Jurkat, Clone E6-1 (cell line): ENCODE measurements at places on chromosomes 6 and 20.

- DNase-seq, result no peak
These were observed 17.7 kb upstream of the MTG2 start for GRCh38 chr20:62164879-62165761.

DNA sequence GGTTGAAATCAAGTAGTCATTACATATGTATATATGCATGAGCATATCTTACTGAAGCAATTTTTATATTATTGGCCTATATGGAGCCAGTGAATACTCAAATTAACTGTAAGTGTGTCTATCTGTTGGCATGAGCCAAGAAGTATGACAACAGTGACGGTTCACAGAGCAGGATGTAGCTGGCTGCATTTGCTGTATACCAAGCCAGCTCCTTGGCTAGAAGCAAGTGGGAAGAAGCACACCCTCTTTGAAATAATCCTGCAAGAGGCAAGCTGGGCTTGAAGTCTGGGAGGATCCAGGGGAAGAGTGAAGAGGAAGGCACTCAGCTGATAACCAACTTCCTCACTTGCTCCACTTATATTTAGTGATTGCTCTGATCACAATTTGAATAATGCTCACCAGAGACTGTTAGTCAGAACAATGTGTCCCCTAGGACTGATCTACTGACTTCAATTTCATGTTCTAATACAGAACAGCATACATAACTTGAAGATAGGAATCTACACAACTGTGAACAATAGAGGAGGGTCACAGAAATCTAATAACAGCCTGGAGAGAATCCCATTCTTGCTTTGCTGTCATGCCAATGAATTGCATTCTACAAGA lies 497.3 kb downstream of the PRKN start:
- DNase-seq, result no peak

DNA sequence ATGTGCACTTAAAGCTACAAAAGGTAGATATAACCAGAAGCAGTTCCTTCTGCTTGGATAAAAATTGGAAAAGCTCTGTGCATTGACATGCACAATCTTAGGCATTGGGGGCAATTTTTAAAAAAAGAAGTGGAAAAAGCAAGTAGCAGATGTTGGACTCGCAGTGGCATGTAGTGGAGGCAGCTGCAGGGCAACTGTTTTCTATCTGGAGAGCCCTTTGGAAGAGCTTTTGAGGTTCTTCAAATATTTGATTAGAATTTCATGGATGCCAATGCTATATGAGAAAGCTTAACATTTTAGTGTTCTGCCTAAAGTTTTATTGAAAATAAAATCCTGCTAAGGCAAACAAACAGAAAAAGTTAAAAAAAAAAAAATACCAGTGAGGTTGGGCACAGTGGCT lies 388.3 kb upstream of the RNF217 start:
- DNase-seq, result no peak

DNA sequence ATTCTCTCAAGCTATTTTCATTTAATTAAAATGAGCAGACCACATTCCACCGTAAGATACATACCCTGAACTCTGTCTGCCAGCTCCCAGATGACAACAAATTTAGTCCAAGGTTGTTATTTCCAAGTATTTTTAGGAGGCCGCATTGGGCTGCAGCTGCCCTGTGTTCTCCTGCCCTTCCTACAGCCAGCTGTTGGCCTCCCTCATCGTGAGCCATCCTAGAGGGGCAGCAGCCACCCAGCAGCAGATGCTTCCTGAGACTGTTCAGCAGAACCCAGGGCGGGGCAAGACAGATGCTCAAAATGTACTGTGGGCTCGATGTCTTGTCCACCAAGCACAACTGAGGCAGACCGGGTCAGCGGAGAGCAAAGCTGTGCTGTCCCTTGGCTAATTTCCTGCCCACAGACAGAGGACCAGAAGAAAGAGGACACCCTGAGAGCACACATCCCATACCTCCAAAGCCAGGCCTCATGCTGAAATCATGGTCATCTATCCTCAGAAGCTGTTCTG lies 16.4 kb downstream of the GABRR1 start:
- no peak for DNase-seq

DNA sequence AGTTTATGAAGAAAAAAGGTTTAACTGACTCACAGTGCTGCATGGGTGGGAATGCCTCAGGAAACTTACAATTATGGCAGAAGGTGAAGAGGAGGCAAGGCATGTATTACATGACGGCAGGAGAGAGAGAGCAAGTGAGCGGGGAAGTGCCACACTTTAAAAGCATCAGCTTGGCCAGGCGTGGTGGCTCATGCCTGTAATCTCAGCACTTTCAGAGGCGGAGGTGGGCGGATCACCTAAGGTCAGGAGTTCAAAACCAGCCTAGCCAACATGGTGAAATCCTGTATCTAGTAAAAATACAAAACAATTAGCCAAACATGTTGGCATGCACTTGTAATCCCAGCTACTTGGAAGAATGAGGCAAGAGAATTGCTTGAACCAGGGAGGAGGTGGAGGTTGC lies 213.3 kb upstream of the THEMIS start:
- DNase-seq, result no peak

GRCh38 chr20:13267231-13267630 lies 46.2 kb downstream of the ISM1 start:
- no peak for DNase-seq

DNA sequence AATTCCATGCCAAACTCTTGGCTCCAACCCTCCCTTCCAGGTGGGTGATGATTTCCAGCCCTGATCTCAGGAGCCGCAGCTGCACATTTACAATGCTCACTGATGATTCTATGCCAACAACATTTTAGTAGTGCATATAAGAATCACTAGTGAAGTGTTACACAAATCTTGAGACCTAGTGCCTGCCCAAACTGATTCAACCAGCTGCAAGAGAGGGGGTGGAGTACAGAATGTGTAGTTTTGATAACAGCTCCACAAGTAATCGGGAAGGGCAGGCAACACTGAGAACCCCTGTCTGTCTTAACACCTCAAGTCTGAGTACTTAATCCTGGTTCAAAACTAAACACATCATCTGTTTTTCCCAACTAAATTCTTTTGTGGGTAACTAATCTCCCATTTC lies 91.7 kb downstream of the PRDM1 start:
- DNase-seq, result no peak

DNA sequence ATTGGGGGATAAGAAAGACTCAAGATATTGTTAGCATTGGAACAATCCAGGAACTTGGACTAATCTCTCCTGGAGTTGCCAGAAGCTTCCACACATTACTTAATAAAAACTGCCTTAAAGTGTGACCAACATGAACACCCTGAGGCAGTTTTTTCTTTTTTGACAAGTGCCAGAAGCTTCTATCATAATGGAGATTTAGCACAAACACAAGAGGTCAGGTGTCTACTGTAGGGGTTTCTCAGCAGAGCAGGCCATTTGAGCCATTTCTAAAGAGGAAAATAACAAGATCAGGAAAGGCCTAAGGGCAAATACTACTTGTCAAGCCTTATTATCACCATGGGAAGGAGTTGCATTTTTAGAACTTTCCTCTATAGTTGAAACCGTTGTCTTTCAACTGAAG lies 361.5 kb downstream of the EPM2A start:
- DNase-seq, result no peak

DNA sequence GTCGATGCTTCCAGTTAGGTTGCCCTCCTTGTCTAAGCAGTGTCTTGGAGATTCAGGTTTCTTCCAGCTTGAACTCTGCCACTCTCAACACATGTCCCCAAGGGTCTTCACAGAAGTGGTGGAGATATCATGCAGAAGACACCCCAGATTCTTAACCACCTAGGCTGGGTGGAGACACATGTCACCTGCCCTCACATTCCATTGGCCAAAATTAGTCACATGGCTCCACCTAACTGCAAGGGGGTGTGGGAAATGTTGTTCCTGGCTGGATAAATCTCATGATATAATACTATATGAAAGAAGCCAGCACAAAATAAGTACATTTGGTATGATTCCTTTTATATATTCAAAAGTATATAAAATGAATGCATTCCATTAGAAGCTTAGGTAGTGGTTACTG lies 52.9 kb upstream of the SNRPB2 start:
- no peak for DNase-seq

GRCh38 chr20:32466739-32467505 lies 108.8 kb downstream of the ASXL1 start:
- DNase-seq, result no peak

DNA sequence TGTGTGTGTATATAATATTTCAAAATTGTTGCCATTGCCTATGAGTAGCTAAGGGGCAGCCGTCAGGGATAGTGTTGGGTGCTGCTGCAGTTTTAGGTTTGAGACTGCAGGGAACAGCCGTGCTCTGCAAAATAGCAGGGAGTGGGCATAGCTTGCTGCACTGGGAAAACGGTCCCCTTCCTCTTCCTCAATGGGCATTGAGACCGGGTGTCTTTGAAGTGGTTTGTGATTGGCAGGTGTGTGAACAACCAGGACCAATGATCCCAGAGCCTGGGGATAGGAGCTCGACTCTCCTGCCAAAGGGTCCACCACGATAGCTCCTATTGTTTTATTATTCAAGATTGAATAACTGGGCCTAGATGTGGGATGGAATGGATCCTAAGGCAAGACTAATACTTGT lies 5.1 kb upstream of the EBF4 start:
- DNase-seq, result no peak

DNA sequence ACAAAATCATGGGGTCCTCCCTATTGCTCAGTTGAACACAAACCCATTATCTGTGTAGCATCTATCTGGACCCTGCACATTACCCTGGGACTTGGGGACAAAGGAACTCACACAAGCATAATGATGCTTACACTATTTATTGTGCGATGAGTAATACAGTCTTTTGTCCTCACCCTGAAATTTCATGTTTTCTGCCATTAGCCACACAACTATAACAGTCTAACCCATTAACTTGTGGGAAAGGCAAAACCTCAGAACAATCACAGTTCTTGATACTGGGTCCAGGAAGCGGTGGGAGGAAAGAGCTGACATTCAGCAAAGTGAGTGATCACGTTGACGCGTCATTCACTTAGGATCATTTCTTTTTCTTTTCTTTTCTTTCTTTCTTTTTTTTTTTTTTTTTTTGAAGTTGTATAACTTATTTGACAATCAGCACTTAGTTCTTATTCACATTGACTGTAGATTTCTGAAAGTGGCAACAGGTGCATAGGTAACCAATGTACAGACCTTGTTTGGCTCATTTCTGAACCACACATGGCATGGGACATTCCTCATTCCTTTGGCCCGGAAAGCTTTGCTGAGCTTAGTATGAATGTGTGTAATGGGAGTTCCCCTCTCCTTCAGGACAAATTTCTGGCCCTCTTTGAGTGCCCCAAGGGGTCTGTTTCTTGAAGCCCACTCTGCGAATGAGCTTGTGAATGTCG lies 94.8 kb upstream of the CNKSR3 start:
- DNase-seq, result no peak

GRCh38 chr20:2246069-2246491 lies 49.7 kb upstream of the TGM3 start:
- DNase-seq, result no peak

GRCh38 chr6:33375143-33375671 lies 16.4 kb upstream of the KIFC1 start:
- DNase-seq, result no peak

GRCh38 chr6:51531623-51532022 lies 555.8 kb downstream of the PKHD1 start:
- peak; percentile 8 for DNase-seq

DNA sequence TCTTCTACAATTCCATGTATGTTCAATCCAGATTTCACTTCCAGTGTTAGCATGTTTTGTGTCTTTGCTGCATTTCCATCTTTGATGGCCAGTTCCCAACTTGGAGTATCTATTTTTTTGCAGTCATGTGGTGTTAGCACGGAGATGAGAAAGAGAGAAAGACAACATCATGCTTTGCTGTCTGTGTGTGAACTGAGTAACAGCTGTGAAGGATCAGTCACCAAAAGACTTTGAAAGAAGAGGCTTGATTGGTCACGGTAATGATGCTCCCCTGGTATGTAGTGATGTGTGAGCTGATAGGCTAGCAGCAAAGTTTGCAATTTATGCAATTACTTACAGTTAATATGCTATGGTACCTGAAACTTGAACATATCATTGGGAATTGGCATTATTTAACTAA lies 731.3 kb upstream of the NRSN1 start:
- DNase-seq, result no peak

DNA sequence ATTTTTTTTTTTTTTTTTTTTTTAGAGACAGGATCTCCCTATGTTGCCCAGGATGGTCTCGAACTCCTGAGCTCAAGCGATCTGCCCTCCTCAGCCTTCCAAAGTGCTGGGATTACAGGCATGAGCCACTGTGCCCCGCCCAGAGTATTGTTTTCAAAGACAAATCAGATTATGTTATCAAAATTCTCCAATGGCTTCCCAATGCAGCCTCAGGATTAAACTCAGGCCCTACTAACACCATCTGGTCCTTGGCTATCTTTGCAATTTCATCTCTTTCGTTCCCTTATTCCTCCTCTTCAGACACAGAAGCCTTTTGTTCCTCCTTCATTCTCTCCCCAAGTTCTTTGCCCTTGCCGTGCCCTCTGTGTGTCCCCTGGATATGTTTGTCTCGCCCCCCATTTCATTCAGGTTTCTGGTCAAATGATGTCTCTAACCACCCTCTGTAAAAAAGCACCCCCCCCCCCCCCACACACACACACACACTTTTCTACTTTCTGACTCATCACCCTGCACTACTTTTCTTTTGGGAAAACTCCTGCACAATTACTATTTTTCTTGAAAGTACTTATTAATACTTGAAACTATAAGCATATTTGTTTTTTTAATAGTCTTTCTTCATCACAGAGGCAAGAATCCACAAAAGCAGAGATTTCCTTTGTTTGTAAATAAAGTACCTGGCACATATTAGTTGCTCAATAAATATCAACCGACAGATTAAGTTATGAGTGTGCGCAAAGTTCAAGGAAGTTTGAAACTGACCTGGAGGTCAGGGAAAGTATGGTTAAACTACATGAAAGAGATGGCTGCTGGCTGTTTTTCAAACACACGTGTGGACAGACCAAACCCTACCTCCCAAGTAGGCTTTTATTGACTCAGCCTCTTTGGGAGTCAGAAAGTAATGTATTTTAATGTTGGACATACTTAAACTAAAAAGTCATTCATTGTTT lies 16.7 kb downstream of the BTN1A1 start:
- DNase-seq, result no peak

GRCh38 chr20:44543358-44543757 lies 21.5 kb upstream of the SERINC3 start:
- DNase-seq, result no peak

DNA sequence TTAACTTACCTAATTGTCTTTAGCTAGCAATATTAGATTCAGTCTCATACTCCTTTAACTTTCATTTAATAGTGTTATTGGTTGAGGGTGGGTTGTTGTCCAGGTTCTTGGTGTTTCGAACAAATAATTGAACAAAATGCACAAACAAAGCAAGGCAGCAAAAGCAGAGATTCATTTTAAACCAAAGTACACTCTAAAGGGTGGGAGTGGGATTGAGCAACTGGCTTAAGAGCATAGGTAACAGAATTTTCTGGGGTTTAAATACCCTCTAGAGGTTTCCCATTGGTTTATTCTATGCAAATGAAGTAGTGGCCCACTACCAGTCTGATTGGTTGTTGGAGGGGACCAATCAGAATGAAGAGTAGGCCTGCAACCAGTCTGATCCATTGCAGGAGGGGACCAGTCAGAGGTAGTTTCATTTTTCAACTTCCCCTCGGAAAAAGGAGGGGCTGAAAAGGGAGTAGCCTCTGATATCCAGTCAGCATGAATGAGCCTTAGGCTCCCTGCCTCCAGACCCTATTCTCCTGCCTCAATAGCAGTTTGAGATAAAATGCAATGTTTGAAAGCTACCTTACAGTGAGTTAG lies 26.3 kb upstream of the RAB23 start:
- DNase-seq, result no peak
